ENCODE measurements at places on chromosomes 2 and 18. TPM values are rescaled to one million over a fixed set of nuclear protein-coding genes. Genes with fewer than 3 reads are reported as not detected.

- no peaks in the 10 kb centered on the region for H3K36me3 ChIP-seq
- H3K27ac ChIP-seq, result no peak overlapping the region
- peaks cover 6% of the 10 kb centered on the region for H3K27me3 ChIP-seq
- DNase-seq, result no peak
- H3K4me1 ChIP-seq, result no peaks in the 10 kb centered on the region
Observed at GRCh38 chr2:84885111-84885510, 4.2 kb upstream of the TRABD2A start.

Gene PLEKHH2
- total RNA-seq, result 94.8 TPM

DNA sequence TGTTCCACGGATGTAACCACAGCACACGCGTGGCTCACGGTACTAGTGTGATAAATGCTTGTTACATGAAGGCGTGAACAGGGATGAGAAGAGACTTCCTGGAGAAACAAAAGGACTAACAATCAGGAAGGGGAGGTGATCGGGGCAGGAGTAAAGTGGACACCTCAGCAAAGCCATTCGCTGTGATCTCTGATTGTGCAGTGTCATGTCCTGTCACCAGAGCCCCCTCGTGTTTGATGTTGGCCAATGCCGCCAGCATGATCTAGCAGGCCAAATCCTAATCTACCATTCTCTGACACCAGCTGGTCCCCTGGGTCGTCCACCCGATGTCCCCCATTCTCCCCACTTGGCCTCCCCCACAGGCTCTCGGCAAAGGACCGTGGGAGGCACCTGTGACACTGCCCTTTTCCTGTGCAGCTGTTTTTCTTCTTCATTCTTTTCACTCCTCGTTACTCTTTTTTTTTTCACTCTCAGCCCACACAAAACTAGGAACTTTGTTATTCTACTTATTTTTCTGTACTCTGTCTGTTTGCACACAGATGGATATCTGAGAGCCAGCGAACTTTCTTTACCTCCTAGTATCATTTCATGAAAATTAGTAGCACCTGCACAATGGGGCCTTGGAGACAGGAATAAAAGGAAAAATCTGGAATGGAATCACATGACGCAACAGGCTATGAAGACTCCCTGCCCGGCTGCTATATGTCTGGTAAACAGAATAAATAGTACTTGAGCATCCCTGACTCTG, 146.8 kb downstream of the TGIF1 start:
- DNase-seq, result peak; percentile 38
- no peaks in the 10 kb centered on the region for H3K36me3 ChIP-seq
- no peak overlapping the region for H3K4me3 ChIP-seq
- H3K27ac ChIP-seq, result peak overlapping the region; percentile 98
- peaks cover 23% of the 10 kb centered on the region for H3K4me1 ChIP-seq
- H3K27me3 ChIP-seq, result no peaks in the 10 kb centered on the region

Gene LAMA1
- total RNA-seq, result 13.5 TPM

DNA sequence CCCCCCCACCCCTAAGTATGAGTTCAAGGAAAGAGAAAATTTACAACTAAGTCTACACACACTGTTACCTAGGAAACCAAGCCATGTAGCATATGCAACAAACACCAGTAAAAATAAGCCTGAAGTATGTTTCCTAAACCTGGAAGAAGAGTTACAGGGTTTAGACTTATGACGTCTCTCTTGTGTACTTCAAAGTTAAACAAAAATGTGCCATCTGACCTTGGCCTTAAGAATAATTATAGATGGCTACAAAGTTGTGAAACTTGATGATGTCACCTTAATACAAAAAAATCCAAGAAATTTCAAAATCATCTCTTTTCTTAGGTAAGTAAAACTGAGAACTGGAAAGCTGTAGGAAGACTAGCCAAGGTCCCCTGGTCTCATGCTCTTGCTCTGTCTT, 297.6 kb upstream of the NRXN1 start:
- no peaks in the 10 kb centered on the region for H3K36me3 ChIP-seq
- H3K4me3 ChIP-seq, result no peak overlapping the region
- H3K27me3 ChIP-seq, result no peaks in the 10 kb centered on the region
- no peaks in the 10 kb centered on the region for H3K4me1 ChIP-seq

DNA sequence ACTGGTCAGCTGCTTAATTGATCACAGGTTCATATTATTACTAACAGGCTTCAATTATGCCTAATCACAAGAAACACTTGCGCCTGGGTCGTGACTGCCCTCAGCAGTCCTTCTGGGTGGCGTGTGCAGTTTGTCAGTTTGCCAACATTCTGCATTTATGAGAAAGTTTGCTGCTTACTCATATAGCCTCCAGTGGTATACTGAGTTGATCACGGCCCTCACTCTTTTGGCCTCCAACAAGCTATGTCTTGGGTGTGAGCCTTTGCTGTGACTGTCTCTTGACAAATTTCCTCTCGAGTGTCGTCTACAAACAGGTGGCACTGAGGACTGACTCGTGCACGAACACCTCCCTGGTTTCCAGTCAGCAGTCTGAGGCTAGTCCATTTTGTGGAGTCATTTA, 27.3 kb downstream of the DCDC2C start:
- no peak overlapping the region for H3K4me3 ChIP-seq
- DNase-seq, result no peak

GRCh38 chr2:106575955-106576354, 88.8 kb downstream of the CD8B2 start:
- peak; percentile 76 for DNase-seq
- H3K4me1 ChIP-seq, result no peaks in the 10 kb centered on the region
- no peaks in the 10 kb centered on the region for H3K27me3 ChIP-seq
- no peaks in the 10 kb centered on the region for H3K36me3 ChIP-seq

DNA sequence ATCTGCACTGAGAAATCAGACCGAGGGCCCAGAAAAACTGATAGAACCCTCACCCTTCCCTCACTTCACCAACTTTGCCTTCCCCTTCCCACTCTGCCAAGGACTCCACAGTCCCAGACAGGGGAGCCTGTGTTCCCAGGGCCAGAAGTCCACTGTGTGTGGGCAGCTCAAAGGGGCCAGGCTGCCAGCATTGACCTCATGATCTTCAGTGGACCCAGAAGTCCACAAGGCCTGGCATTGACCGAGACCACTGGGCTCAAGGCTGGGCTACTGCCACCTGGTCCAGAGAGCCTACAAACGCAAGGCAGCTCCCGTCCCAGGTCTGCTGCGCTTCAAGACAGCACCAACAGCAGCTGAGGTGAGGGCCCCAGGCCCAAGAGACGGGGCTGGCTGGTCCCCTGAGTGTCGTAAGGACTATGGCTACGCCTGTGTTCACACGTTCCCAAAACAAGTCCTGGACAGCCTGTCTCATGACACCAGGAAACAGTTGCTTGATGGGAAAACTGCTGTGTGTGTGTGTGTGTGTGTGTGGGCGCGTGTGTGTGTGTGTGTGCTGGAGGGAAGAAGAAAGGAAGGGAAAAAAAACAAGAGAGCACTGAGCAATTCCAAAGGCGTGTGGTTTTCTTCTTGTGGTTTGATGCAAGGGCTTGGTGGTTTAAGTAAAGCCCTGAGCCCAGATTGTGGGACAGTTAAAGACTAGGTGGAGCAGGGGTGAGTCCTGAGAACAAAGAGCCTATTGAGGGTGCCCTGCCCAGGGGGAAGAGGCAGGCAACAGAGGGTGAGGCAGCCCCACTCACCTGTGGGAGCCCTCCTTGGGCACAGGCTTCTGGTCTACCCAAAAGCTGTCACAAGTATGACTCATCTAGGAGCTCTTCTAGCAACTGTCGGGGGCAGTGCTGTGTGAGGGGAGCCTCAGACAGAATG, 46.6 kb upstream of the ZBTB7C start:
- no peaks in the 10 kb centered on the region for H3K4me1 ChIP-seq
- no peak for DNase-seq
- H3K4me3 ChIP-seq, result no peak overlapping the region
- no peaks in the 10 kb centered on the region for H3K27me3 ChIP-seq

- H3K27me3 ChIP-seq, result no peaks in the 10 kb centered on the region
- no peak overlapping the region for H3K27ac ChIP-seq
- no peaks in the 10 kb centered on the region for H3K4me1 ChIP-seq
- H3K36me3 ChIP-seq, result no peaks in the 10 kb centered on the region
Observed at GRCh38 chr2:231648579-231649174, 56.0 kb downstream of the TEX44 start.

Gene EMILIN2
- total RNA-seq, result 60.2 TPM

DNA sequence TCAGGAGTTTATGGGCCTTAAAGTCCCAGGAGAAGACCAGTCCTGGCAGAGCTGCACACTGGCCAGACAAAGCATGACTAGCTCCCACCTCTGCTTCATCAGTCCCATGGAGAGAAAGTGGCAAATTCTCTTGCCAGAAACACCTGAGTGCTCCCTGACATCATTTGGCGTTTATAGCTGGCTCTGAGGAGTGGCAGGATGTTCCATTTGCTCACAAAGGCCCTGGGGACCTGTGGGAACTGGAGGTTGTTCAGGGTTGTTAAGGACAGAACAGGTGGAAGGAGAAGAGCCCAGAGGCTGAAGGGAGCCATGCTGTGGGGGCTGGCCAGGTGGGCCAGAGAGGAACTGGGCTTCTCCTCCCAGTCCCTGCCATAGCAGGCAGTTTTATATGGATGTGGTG, 56.1 kb downstream of the RPL37A start:
- DNase-seq, result no peak
- H3K4me3 ChIP-seq, result no peak overlapping the region
- no peaks in the 10 kb centered on the region for H3K36me3 ChIP-seq
- no peak overlapping the region for H3K27ac ChIP-seq

Gene PIAS2
- total RNA-seq, result 13.1 TPM

Gene EGR4
- not detected for total RNA-seq

DNA sequence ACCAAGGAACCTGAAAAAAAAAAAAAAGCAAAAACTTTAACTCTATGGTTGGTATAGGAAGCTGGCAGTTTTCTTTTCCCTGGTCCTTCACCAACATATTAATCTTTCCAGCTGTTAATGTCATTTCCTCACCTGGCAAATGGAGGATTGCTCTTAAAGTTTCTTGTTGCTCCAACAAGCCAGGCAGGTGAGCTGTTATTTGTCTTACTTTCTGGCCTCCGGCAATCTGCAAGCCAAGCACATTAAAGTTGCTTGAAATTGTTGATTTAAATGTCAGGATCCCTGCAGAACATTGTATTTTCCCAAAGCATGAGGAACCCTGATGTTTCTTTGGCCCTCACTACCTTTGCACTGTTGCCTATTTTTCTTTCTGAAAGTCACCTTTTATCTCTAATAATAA, 664.9 kb downstream of the METTL4 start:
- no peaks in the 10 kb centered on the region for H3K4me1 ChIP-seq
- DNase-seq, result no peak
- H3K36me3 ChIP-seq, result no peaks in the 10 kb centered on the region
- H3K4me3 ChIP-seq, result no peak overlapping the region
- H3K27me3 ChIP-seq, result no peaks in the 10 kb centered on the region
- no peak overlapping the region for H3K27ac ChIP-seq

DNA sequence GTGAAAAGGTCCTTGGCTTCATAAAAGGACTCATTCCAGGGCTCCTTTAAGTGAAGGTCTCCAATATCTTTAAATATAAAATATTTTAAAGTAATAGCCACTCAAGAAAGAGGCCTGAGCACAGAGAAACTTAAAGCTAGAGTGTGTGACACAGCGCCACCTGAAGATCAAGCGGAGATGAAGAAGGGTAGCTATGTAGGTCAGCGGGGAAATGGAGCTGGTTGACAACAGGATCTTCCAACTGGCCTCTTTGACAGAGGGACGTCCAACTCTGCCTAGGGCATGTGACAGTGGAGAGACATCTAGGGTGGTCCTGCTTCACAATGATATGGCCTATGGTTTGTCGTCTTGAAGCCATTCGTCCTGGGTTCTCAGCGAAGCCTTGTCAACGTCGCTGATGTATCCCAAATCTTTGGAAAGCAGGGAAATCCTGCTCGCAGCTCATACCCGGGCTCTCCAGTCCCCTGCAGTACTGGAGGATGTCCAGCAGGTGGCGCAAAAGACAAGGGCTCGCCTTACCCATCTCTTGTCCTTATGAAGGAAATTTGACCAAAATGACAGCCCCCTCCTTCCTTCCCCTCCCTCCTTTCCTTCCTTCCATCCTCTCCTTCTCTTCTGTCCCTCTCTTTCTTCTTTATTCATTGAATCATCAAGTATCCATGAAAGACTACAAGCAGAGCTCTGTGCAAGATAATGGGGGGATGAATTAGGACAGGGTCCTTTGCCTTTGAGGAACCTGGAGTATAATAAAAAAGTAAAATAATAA, 59.6 kb downstream of the LONRF2 start:
- peaks cover under 1% of the 10 kb centered on the region for H3K4me1 ChIP-seq
- no peak overlapping the region for H3K27ac ChIP-seq
- no peak overlapping the region for H3K4me3 ChIP-seq
- no peaks in the 10 kb centered on the region for H3K36me3 ChIP-seq

All from uterus (tissue), 4 donors.